ENCODE measurements at places on chromosomes 6 and 20.

DNA sequence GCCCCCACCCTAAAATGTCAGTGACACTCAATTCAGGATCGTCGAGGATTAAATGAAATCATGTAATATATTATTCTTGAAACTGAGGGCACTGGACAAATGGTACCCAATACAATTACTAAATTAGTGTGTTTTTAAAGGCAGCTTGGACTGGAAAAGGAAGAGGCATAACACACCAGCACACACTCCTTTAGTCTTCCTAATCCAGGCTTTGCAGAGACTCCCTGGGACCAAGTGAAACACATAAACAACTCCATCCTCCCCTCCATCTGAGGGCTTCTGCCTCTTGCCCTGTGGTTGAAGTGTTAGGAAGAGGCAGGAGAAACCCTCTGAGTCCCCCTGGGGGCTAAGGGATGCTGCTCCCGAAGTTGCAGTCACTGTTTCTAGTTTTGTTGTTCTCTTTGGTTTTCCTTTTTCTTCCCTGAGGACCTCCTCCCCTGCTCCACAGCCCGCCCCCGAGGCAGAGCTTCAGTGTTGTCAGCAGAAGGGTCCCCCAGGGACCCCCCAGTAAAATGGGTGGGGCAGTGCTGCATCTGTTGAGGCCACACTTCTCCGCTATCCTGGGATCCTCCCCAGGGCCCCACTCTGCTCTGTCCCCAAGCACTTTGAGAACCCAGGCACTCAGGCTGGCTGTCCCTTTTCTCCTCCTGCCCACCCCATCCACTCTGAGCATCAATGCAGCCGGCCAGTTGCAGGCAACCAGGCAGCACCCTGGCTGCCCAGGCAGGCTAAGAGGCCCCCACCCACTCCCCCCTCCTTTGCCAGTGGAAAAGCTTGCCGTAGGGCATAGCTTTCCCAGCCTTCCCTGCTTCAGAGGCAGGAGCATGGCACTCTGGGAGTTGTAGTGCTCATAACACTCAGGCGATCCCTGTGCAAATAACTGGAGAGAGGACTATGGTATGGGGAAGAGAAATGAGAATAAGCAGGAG, 5.9 kb downstream of the TMEM63B start:
- no peak for DNase-seq

GRCh38 chr6:27139756-27140579, 107.5 kb upstream of the PRSS16 start:
- no peak for DNase-seq

GRCh38 chr20:62400021-62400420, 7.1 kb downstream of the CABLES2 start:
- no peak for DNase-seq

GRCh38 chr6:29216528-29216927, 45.8 kb downstream of the OR2J2 start:
- no peak for DNase-seq

DNA sequence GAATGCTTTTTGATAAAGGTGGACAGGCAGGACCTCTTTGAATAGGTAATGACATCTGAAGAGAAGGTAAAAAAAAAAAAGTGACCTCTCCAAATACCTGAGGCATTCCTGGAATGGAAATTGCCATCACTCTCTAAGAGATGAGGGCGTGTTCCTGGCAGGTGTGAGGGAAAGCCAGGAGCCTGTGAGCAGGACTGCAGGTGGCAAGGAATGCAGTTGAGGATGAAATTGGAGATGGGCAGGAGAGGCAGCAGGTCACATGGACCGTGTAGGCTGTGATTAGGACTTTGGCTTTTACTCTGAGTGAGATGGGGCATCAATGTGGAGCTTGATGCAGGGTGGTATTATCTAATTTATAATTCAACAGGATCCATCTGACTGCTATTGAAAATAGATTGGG, 227.4 kb downstream of the LRFN2 start:
- no peak for DNase-seq

GRCh38 chr6:37077905-37078296, 72.4 kb downstream of the FGD2 start:
- DNase-seq = peak; percentile 94

GRCh38 chr6:68947721-68948120, 312.6 kb downstream of the ADGRB3 start:
- no peak for DNase-seq

DNA sequence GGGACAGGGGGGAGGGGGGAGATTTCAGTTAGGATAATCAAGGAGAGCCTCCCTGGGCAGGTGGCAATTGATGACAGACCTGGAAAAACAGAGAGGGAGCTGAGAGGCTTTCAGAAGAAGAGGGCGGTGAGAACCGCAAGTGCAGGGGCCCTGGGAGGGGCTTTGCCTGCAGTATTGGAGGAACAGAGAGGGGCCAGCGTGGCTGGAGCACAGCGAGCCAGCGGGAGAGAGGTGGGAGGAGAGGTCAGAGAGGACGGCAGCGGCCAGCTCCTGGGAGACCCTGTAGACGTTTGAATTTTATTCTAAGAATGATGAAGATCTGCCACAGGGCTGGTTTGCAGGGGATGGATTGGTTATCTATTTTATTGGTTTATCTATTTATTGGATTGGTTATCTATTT, 34.5 kb upstream of the NOL4L start:
- no peak for DNase-seq

DNA sequence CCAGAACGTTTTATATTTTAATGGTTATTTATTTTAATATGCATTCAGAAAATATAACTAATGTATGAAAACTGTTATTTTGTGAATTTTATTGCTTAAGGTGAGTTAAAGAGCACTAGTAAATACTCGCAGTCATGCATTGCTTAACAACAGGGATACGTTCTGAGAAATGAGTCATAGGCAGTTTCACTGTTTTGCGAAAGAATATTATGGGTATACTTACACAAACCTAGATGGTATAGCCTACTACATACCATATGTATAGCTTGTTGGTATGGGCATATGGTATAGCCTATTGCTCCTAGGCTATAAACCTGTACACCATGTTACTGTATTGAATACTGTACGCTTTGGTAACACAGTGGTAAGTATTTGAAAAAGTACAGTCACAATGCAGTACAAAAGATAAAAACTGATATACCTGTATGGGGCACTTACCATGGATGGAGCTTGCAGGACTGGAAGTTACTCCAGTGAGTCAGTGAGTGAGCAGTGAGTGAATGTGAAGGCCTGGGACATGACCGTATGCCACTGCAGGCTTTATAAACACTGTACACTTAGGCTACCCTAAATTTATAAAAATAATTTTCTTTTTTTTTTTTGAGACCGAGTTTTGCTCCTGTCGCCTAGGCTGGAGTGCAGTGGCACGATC, 38.5 kb downstream of the ARFGEF2 start:
- DNase-seq = no peak

GRCh38 chr6:122620902-122621301, 10.7 kb downstream of the PKIB start:
- no peak for DNase-seq

GRCh38 chr6:37396571-37397180, 36.3 kb upstream of the CMTR1 start:
- DNase-seq = no peak

- DNase-seq = no peak
Observed at GRCh38 chr6:46044881-46045617, 29.4 kb upstream of the CLIC5 start.

DNA sequence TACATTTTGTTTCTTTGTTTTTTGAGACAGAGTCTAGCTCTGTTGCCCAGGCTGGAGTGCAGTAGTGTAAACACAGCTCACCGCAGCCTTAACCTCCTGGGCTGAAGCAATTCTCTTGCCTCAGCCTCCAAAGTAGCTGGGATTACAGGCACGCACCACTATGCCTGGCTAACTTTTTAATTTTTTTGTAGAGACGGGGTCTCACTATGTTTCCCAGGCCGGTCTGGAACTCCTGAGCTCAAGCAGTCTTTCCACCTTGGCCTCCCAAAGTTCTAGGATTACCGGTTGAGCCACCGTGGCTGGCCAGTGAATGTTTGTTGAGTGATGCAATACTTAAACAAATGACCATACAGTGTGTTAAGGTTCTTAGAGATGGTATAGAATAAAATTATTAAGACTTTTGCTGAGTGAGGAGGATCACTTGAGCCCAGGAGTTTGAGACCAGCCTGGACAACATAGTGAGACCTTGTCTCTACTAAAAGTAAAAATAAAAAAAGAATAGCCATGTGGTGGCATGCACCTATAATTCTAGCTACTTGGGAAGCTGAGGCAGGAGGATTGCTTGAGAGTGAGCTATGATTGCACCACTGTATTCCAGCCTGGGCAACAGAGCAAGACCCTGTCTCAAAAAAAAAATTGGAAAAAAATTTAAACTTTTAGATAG, 13.4 kb downstream of the CEP250 start:
- no peak for DNase-seq

DNA sequence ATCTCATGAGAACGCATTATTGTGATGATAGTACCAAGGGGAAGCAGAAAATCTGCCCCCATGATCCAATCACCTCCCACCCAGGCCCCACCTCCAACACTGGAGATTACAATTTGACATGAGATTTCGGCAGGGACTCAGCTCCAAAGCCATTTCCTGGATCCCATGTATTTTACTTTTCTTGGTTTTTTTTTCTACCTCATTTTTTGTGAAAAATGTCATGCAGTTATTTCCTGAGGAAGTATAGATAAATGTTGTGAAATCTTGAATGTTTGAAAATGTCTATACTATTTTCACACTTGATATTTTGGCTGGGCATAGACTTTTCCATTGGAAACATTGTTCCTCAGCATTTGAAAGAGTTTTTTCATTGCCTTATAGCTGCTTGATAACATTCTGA, 9.1 kb upstream of the BRPF3 start:
- DNase-seq = no peak

- DNase-seq = no peak
Observed at GRCh38 chr6:35443341-35444030, 8.7 kb upstream of the FANCE start.

DNA sequence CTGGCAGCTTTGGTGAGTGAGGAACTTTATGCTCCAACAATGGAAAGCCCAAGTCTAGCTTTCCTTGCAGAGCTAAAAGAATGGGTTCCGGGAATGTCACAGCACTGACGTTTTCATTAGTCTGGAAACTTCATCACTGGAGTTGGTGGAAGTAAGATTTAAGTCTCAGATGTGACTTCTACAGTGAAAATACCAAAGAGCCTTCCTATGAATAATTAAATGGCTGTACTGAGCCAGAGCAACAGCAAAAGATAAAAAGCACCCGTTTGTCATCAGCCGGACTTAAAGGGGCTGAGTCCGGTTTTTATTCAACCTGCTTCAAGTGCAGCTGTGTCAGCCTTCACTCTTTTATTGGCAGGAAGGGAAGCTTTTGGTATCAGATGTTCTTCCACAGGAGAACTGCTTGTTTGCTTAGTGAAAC, 46.5 kb upstream of the SHLD1 start:
- DNase-seq = no peak

GRCh38 chr6:24183584-24183983, 57.6 kb downstream of the NRSN1 start:
- no peak for DNase-seq

GRCh38 chr6:54525731-54526130, 217.5 kb downstream of the TINAG start:
- peak; percentile 3 for DNase-seq

GRCh38 chr6:46925563-46926253, 4.0 kb upstream of the ADGRF5 start:
- no peak for DNase-seq

DNA sequence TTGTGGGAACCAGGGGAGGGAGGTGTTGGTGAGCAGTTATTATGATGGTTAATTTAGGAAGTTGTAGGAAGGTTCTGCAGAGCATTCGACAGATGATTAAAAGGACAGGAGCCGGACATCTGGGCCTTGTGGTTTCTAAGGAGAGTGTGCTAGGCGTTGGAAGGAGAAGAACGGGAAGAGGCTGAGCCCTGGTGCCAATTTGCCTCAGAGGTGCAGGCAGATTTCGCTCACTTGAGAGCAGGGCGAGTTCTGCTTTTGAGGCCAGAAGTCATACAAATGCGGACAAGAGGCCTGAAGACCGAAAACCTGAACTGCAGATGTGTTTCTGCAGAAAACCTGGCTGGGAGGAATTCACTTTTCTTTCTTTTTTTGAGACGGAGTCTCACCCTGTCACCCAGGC, 30.5 kb upstream of the RPS6KA2 start:
- no peak for DNase-seq

- no peak for DNase-seq
Observed at GRCh38 chr6:119259027-119259426, 90.5 kb downstream of the MAN1A1 start.

- no peak for DNase-seq
Observed at GRCh38 chr6:71510856-71511255, 222.2 kb downstream of the OGFRL1 start.

DNA sequence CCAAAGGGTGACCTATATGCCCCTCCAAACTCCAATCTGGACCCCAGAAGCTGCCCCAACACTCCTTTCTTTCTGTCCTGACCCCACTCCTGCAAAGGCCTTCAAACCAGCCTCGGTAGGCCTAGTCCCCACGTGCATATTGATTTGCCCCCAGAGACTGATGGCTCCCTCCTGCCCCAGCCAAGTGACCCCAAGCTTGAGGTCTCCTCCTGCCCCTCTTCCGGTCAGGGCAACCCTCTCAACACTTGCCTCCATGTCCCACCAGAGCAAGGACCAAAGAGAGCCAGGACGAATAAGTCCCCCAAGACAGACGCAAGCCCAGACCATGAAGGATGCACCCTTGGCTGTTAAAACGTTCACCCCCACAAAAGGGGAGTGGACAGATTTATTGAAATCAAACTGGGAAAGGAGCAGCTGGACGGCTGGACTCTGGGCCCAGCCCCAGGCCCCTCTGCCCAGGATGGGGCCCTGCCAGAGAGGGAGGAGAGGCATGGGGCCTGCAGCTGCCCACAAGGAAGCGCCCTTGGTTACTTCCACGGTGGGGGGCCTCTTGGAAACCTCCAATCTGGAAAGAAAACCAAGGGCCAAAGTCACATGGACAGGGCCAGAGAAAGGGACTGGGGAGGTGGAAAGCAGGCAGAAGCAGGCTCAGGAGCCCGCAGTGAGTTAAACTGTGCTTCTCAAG, 2.4 kb upstream of the SPEF1 start:
- no peak for DNase-seq

- no peak for DNase-seq
Observed at GRCh38 chr6:43584892-43585570, 9.0 kb downstream of the POLH start.

- no peak for DNase-seq
Observed at GRCh38 chr6:138007014-138007472, 100.2 kb downstream of the PERP start.

- DNase-seq = no peak
Observed at GRCh38 chr6:166422201-166422940, 39.6 kb upstream of the MPC1 start.

- no peak for DNase-seq
Observed at GRCh38 chr20:32972181-32973076, 31.8 kb downstream of the SUN5 start.

GRCh38 chr20:43988451-43988850, 73.8 kb downstream of the TOX2 start:
- DNase-seq = no peak

- DNase-seq = no peak
Observed at GRCh38 chr6:114619621-114620200, 276.9 kb upstream of the HS3ST5 start.

- DNase-seq = no peak
Observed at GRCh38 chr20:35695978-35696377, 3.2 kb downstream of the NFS1 start.

GRCh38 chr20:24588047-24588635, 118.7 kb downstream of the SYNDIG1 start:
- no peak for DNase-seq

- DNase-seq = no peak
Observed at GRCh38 chr20:39691151-39691862, 729.2 kb downstream of the DHX35 start.

Measured in AG04450 (cell line).